ENCODE measurements at places on chromosomes 12 and 14.
A peak's percentile ranks its signal among the peaks of the same experiment; 100 is the strongest.

GRCh38 chr12:69972136-69972535 lies 147.1 kb downstream of the MYRFL start:
- no peak for DNase-seq

- DNase-seq = no peak
Observed at GRCh38 chr14:100617410-100618317, 30.4 kb upstream of the BEGAIN start.

DNA sequence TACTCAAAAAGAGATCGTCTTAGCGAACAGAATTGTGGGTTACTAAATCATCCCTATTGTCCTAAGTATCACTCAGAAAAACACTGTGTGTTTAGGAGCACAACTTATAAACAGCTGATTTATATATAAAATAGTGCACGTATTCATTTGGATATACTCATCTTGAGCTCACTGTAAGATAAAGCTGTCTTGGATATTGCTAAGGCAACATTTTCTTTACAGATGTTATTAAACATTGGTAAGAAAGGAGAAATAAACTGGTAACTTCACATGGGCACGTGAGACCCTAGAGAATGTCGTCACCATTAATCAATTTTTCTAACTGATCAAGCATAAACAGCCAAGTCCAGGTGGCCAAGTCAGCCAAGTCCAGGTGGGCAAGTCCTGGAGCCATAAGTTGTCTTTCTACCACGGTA lies 1.7 kb downstream of the PAWR start:
- peak; percentile 11 for DNase-seq

DNA sequence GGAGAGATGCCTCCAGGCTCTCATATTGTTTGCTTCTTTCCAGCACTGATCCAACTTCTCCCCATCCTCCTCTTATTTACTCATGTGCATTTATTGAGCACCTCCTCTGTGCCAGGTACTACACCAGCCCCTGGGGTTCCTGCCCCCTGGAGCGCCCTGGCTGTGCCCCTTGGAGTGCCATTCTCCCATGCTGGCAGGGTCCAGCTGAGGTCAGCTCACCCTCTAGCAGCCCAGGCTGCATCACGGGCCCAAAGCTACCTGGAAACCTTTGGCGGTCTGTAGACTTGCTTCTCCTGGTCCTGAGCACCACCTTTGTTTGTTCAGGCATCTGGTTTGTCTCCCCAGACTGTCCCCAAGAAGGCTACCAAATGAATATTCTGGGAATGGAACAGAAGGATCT lies 67.0 kb downstream of the ADCK1 start:
- no peak for DNase-seq

DNA sequence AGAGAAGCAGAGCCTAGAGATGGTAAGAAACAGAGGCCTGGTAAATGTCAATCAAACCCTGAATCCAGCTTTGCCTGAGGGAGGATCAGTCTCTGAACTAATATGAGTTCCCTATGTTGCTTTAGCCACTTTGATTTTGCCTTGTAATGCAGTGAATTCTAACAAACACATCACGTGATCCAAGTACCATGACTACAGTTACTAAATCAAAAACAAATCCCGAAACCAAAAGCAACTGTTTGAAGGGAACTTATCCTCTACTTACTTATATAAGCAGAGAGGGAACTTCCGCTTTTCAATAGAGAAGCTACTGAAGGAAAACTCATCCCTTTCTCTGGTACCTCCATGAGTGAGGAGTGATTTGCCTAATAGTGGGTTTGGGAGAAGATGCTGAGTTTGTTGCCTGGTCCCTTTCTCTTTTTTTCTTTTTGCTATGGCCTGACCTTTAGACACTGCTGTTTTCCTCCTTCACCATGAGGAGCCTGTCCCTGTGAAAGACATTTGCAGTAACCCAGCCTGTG lies 7.7 kb upstream of the PPTC7 start:
- no peak for DNase-seq

- no peak for DNase-seq
Observed at GRCh38 chr12:4483885-4484823, 38.5 kb upstream of the FGF6 start.

DNA sequence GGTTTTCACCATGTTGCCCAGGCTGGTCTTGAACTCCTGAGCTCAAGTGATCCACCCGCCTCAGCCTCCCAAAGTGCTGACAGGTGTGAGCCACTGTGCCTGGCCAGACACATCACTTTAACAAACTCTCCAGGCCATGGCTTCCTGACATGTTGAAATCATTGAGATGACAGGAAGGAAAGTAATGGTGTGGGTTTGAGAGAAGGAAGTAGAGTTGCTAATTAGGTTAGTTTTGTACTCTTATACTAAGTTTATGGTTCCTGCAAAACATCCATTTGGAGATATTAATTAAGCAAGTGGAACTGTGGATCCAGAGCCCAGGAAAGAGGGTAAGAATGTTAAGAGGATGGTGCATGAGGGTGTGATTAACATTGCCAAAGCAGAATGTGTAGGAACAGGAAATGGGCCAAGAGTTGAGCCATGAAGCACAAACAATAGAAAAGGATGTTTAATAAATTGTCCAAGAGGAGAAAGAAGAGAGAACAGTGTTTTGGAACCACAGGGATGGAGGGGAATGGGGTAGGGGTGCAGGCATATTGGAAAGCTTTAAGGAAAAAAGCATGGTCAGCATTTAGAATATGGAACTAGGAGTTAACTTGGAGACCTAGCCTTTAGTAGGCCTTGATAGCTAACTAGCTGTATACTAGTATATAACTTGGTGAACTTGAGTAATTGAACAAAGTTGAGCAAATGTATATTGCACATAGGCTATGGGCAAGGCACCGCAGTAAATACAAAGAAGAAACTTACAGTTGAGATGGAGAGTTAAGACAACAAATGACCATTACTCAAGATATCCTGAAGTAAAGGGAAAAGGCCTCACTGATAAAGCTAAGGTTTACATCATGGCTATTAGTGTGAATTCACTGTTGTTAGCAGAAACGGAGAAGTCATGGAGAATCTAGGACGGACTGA lies 91.3 kb upstream of the DNM1L start:
- DNase-seq = no peak

DNA sequence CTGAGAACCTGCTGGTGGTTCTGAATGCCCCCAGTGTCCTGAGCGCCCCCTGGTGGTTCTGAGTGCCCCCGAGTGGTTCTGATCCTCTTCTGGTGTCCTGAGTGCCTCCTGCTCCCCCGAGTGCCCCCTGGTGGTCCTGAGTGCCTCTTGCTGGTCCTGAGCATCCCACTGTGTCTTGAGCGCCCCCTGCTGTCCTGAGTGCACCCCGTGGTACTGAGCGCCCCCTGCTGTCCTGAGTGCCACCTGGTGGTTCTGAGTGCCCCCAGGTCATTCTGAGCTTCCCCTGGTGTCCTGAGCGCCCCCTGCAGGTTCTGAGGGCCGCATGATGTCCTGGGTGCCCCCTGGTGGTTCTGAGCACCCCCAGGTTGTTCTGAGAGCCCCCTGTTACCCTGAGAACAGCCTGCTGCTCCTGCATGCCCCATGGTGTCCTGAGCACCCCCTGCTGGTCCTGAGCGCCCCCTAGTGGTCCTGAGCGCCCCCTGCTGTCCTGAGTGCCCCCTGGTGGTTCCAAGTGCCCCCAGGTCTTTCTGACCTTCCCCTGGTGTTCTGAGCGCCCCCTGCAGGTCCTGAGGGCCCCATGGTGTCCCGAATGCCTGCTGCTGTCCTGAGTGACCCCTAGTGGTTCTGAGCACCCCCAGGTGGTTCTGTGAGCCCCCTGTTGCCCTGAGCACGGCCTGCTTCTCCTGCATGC lies 1165.4 kb downstream of the TMEM121 start:
- DNase-seq = peak; percentile 59

DNA sequence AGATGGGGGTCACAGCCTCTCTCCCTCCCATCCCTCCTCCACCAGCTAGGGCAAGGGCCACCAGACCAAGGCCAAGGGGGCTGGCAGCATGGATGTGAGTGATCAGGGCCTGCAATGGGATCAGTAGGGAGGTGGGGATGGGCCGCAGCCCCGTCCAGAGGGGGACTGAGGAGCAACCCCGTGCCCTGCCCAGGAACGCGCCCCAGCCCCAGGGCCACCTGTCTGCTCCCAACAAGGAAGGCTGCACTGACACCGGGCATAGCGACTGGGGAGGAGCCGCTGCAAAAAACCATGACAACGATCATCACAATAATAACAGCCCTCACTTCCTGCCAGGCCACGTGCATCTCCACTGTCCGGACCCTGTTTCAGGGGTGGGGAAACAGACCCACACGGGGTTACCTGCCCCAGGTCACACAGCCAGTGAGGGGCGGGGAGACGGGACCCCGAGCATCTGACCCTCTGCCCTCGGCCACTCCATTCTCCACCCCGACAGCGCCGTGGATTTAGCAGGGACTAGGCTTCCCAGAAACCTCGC lies 24.3 kb downstream of the NCOR2 start:
- peak; percentile 85 for DNase-seq

DNA sequence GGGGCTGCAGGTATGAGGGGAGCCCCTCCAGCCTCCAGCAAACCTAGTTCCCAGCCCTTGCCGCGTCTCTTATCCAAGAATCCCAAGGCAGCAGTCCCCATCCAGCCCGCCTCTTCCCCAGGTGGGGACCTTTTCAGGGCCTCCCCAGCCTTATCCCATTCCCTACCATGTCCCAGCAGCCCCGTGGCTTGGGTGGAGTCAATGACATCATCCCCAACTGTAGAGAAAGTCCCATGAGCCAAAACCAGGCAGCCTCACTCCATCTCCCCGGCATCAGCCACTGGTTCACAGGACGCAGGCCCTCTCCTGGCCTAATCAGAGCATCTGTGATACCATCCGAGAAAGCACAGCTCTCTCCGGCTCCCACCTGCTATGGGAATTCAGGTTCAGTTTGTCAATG lies 131.0 kb downstream of the NCOR2 start:
- DNase-seq = no peak

Data from NCI-H146 (cell line).